ENCODE measurements at places on chromosomes 7 and 10. TPM values are rescaled to one million over a fixed set of nuclear protein-coding genes. Genes with fewer than 3 reads are reported as not detected.

DNA sequence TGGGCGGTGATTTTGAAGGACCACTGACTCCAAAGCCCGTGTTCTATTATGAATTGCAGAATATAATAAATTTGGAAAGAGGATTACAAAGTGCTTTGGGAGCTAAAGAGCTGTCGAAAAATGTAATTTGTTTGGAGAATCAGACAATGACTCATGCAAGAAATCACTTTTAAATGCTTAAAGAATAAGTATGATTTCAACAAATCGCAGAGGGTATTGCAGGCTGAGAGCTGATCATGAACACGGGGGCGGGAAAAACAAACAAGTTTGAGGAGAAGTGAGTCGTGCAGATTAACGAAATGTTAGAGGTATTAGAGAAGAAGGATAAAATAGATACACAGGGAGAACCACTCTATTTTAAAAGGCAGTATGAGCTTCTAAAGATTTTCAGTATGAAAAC lies 4.9 kb upstream of the HACD1 start:
- no peaks in the 10 kb centered on the region for H3K27me3 ChIP-seq
- peaks cover 9% of the 10 kb centered on the region for H3K4me1 ChIP-seq
- no peak overlapping the region for H3K27ac ChIP-seq
- H3K4me3 ChIP-seq: no peak overlapping the region
- no peak for DNase-seq
- no peaks in the 10 kb centered on the region for H3K36me3 ChIP-seq

UROS gene
- total RNA-seq: 34.0 TPM

GDF2 gene
- total RNA-seq: not detected

AKR1E2 gene
- total RNA-seq: 21.0 TPM

Data from esophagus muscularis mucosa (tissue), 4 donors.